ENCODE measurements at places on chromosomes 6 and 20. TPM values are rescaled to one million over a fixed set of nuclear protein-coding genes. Genes with fewer than 3 reads are reported as not detected.

DNA sequence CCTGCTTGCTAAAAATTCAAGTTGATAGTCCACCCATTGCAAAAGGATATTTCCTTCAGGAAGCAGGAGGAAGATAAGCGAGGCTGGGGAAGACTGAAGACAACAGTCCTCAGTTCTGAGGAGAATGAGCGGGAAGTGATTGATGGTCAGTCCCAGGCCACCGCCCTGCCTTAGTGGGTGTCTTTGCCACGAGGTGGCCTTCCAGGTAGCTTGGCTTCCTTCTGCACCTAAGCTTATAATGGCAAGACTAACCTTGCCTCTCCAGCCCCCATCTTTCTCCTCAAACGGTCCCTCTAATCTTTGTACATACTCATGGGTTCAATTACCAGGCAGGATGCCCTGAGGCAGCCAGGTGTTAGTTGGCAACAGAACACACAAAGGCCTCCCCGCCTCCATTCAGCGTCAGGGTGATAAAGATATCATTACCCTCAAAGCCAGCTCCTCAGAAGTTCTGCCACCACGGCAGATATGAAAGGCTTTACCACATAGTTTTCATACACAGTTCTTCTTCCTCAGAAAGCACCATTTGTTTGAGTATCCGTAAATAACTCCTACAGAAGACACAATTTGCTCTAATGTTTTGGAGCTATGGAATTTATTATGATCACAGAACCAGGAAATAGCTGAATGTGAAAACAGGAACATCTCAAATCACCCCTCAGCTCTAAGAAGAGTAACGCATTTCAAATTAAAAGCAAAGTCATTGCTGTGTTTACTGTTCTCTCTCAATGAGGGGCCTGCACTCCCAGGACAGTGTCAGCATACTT, 249.4 kb downstream of the ATXN1 start:
- no peak for DNase-seq

GRCh38 chr6:92779746-92780145, 639.6 kb downstream of the EPHA7 start:
- no peak for DNase-seq

Gene ZNF76
- total RNA-seq: 26.0 TPM

- no peak for DNase-seq
These were observed 66.9 kb upstream of the MC3R start for GRCh38 chr20:56181583-56181982.

DNA sequence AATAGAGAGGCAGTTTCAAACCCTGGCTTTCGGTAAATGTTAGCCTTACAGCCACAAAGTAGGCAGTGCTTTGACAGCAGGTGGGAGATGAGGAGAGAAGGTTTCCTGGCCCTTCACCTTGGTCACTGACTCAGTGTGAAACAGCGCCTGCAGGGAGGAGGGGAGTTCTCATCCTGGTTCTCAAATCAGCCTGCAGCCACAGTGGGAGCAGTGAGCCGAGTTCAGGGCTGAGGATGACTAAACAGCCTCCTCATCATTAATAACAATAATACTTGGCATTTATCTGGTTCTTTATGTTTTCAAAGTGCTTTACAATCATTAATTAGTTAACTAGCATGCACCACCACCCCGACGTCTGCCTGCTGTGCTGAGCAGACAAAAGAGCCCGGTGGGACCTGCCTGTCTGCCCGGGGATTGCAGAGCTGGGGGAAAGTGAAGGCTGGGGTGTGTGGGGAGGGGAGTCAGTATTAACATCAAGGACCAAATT, 59.6 kb downstream of the PRDM1 start:
- DNase-seq: no peak

GRCh38 chr20:53642196-53643030, 48.8 kb upstream of the ZNF217 start:
- DNase-seq: no peak

Gene MUC22
- total RNA-seq: not detected

Gene WFDC13
- total RNA-seq: not detected

GRCh38 chr20:60302875-60303274, 344.7 kb downstream of the CDH26 start:
- no peak for DNase-seq

Gene SYCP2
- total RNA-seq: 0.79 TPM

Gene ERVFRD-1
- not detected for total RNA-seq

Gene TXLNB
- 74.7 TPM for total RNA-seq

GRCh38 chr6:107418118-107418517, 41.2 kb downstream of the PDSS2 start:
- no peak for DNase-seq

DNA sequence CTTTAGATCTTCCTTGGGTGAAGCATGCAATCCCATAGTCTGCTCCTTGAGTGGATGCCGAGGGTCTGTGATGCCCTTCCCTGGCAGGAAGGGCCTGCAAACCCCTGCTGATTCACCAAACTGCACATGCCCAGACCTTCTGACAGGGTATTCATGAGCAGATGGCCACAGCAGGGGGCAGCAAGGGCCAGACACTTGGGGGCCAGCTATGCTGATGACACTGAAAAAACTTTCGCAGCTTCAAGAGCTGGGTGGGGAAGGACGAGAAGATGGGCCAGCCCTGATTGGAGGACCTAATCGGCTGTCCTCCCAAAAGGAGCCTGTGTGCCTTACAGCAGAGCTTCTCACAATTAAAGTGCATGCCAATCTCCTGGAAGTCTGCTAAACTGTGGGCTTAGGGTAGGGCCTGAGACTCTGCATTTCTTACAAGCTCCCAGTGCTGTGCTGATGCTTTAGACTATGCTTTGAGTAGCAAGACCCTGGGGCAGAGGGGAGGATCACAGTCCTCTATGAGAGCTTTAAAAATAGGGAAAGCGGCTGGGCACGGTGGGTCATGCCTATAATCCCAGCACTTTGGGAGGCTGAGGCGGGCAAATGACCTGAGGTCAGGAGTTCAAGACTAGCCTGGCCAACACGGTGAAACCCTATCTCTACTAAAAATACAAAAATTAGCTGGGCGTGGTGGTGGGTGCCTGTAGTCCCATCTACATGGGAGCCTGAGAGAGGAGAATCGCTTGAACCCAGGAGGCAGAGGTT, 15.2 kb upstream of the GDAP1L1 start:
- no peak for DNase-seq

Data from right atrium auricular region (tissue), 2 donors.